ENCODE measurements at places on chromosomes 16 and 17.

- DNase-seq: no peak
Observed at GRCh38 chr16:13042291-13042685, 140.9 kb downstream of the SHISA9 start.

- DNase-seq: no peak
Observed at GRCh38 chr16:59030923-59031485, 296.9 kb upstream of the GOT2 start.

- DNase-seq: no peak
Observed at GRCh38 chr17:73203135-73203787, 10.4 kb downstream of the COG1 start.

DNA sequence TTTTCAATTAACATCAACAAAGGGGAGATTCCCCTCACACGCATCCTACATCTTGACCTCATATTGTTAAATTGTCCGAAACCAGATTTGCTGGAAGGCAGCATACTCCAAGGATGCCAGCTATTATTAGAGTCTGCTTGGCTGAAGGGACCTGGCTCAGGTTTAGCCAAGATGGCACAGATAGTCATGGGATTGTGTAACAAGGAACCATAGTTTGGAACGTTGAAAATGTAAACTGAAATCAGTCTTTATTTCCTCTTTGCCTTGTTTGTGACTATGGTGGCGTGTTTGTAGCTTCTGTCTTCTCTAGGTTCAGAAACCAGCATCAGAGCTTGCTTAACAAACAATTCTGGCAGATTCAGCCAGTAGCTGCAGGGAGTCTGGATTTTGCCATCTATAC lies 5.9 kb downstream of the ARSG start:
- no peak for DNase-seq

DNA sequence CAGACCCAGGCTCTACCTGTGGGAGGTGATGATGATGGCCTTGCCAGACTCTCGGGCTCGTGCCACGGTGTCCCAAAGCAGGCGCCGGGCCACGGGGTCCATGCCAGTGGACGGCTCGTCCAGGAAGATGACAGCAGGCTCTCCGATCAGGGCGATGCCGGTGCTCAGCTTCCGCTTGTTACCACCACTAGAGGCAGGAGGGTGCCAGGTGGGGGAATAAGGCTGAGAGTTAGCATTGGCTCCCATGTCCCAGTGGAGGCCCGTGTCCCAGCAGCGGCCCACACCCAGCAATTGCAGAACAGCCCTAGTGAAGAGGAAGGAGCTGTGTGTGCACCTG lies 10.3 kb upstream of the RNPS1 start:
- DNase-seq: no peak

DNA sequence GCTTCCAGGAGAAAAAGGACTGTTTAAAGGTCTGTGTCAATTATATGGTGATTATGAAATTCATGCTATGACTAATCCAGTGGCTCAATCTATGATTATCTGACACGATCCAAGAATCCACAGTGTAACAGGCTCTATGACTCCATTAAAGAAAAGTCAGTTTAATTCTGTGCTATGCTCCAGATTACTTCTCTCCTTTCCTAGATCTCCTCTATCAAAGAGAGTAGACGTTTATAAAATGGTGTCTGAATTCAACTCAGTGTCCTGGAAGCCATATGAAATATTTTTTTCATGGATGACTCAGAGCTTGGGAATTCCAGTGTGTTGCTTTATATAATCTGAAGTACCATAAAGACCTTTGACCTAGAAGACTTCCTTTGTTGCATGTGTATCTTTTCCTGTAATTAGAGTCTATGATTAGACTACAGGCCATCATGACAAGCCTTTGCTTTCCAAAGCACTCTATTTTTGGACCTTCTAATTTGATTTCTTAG lies 27.0 kb upstream of the NF1 start:
- DNase-seq: no peak

DNA sequence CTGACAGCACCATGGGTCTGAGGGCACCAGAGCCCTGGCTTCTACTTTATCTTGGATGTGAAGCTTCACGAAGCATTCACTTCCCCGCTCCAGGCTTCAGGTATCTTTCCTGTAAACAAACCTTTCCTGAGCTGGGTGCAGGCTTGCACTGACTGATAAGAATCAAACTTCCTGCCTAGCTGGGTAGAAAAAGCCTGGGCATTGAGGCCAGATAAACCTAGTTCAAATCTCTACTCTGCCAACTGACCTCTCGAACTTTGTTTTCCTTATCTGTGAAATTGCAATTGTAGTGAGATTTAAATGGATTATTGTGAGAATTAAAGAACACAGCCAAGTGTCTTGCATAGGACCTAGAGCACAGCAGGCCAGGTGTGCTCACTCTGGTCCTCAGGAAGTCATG lies 2.9 kb upstream of the TMEM208 start:
- no peak for DNase-seq

DNA sequence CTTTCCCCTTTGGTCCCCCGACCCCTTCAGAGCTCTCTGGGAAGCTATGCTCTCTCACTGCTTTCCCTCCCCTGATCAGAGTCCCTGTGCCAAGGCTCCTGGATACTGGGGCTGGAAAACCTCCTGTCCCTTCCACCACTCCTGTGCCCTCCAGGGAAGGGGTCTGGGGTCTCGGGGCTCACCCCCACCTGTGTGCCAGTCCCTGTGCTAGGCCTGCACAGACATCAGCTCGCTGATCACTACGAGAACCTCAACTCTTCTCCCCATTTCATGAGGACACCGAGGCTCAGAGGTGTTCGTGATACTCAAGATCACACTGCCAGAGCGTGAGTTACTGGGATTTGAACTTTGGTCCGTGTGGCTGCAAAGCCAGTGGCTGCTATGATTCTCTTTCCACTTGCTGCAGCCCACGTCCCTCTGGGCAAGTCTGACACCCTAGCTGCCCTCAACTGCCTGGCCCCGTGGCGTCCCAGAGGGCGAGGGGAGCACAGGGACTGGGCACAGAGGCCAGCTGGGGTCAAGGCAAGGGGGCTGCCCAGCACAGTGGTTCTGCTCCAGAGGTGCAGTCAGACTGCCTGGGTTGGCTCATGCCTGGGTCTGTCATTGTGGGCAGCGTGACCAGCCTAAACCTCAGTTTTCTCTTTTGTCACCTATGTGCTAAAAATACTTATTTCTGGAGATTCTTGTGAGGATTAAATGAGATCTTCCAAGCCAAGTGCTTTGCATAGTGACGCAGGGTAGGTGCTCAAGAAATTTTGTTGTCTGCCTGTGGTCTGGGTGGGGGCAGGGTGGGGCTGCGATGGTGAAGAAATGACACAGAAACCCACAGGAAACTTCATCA lies 43.8 kb upstream of the TOB1 start:
- peak; percentile 69 for DNase-seq

DNA sequence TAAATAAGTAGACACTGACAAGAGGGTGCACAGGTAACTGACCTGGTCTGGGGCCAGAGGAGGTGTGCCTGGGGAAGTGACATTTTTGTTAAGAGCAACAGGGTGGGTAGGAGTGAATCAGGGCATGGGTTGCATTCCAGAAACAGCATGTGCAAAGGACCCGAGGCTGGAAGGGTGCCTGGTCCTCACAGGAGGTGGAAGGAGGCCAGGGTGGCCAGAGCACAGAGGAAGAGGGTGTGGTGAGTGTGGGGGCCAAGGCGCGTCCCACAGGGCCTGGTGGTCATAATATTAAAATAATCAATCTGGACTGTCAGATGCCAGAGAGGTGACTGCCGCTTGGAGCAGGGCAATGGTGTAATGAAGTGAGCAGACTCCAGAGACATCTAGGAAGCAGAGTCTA lies 14.3 kb downstream of the ARHGAP23 start:
- DNase-seq: no peak

DNA sequence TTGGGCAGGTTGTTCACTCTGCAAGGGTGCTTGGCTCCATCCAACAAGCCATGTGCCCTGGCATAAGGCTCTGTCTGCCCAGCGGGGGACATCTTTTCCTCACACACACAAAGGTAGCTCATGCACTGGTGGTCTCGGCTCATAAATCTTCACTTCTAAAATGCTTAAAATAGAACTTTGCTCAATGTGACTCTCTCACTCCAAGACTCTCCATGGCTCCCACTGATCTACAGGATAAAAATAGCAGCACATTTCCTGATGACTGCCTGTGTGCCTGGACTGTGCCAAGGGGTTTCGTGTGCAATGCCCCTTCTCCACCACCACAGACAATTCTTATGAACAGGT lies 15.1 kb upstream of the CIBAR2 start:
- DNase-seq: no peak
